NCI-H1092 treated with DMSO at 0.1 percent for 48 hours (cell line): ENCODE measurements at places on chromosomes 2 and 18.

- DNase-seq = peak; percentile 24
Measured at GRCh38 chr2:77228391-77228790, 293.8 kb downstream of the LRRTM4 start.

DNA sequence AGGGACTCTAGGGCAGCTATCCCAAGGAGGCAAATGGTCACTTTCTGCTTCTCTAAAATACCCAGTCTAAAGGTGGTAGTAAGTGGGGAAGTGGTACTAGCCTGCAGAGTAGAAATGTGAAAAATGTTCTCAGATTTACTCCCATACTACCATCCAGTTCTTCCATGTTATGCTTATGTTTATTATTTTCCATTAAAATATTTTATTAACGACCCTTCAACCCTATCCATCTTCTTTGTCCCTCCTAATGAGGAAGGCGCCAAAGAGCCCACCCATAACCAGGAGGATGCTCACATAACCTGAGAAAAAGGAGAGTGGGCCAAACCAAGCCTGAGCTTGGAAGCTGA is 153.5 kb downstream of the ANTXR1 start:
- DNase-seq = no peak

- no peak for DNase-seq
Measured at GRCh38 chr2:12796657-12797056, 79.9 kb downstream of the TRIB2 start.

GRCh38 chr2:237434866-237435311 is 20.9 kb upstream of the COL6A3 start:
- no peak for DNase-seq

- DNase-seq = no peak
Measured at GRCh38 chr2:120856421-120856862, 120.8 kb downstream of the GLI2 start.

DNA sequence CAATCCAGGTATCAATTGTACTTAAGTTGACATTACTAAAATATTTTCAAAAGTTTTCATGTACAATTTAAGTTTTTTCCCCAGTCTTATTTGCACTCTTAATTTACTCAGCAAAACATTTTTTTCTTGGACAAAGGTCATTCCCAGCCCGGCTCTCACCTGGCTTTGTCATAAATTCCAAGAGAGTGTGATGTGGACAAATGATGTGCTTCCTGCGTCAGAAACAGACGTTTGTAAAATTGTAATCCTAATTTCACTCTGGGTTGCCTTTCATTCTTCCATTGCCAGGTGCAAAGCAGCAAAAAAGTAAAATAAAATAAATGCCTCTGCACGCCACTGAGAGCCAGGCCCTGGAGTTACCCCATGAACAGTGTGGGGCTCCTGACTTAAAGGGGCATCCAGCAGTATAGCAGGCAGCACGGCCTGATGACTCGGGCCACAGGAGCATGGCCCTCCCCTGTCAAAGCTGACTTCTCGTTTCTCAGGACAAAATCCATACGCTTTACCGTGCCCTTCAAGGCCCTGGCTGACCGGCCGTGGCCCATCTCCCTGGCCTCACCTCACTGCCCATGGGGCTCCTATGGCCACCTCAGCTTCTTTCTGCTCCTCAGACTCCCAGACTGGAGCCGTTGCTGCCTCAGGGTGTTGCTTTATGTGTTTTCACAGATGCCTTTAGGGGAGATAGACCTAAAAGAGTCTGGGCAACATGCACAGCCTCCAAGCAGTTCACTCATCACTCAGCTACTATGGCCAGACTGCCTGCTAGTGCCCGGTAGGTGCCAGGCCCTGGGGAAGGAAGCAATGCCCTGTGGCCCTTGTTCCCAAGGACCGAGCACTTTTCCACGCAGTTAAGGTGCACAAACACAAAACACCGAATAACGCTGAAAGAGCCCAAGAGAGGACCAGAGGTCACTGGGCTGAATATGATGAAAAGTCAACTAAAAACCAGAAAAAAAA is 7.6 kb upstream of the TMEM185B start:
- no peak for DNase-seq

GRCh38 chr2:85009019-85009618 is 38.2 kb downstream of the KCMF1 start:
- no peak for DNase-seq

GRCh38 chr2:100673691-100674485 is 111.1 kb downstream of the PDCL3 start:
- DNase-seq = no peak

DNA sequence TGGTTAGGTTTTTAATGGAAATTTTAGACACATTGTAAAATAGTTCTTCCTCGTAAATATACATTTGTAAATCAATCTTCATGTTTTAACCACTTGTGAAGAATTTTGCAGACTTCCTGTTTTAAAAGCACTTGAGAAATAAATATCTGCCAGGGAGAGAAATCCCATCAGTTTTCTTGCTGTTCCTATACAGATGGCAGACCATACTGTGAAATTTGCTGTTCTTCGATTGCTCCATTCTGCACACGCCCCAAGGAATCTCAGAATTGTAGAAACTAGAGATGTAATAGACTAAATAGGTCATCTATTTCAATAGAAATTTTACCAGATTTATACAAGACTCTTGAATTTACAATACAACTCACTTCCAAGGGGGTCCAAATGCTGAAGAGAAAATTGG is 75.8 kb upstream of the PIK3C3 start:
- DNase-seq = no peak

GRCh38 chr2:228063558-228063957 is 117.9 kb downstream of the SPHKAP start:
- DNase-seq = no peak

GRCh38 chr2:33766175-33766574 is 167.1 kb upstream of the FAM98A start:
- no peak for DNase-seq

DNA sequence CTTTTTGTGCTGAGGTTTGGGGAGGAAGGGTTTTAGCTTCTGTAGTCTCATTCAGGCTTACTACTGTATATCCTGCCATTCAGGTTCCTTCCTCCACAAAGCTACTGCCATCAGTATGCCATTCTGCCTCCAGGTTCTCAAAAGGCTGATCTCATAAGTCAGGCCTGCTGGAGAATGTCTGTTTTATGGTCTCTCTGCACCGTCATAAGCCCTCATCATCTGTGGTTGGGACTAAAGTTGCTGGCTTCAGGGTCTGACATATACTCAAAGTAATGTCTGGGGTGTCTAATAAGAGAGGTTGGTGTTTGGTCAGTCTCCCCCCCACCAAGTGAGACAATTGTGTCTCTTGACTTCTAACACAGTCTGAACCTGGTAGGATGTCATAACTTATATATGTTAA is 36.2 kb upstream of the CCBE1 start:
- no peak for DNase-seq

GRCh38 chr18:9722691-9723090 is 14.6 kb downstream of the RAB31 start:
- DNase-seq = no peak

- DNase-seq = no peak
Measured at GRCh38 chr18:47899107-47899840, 31.2 kb downstream of the SMAD2 start.

DNA sequence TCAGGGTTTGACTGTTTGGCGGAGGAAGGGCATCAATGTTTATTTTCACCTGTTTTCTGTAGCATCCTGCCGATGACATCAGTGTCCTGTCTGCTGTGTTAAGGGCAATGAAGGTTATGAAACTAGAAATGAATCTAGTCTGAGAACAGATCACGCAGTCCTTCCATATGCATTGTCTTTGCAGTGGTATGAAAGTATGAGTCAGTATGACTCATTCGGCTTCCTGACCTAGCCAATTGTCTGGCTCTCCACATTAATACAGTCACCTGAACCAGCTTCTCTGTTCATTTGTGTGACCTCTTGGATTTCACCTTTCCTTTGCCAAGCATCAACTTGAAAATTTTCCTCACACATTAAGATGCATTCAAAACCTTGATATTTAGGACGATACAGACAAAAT is 353.8 kb downstream of the RND3 start:
- DNase-seq = no peak

GRCh38 chr2:193818801-193819499 is 1624.2 kb upstream of the TMEFF2 start:
- DNase-seq = no peak

GRCh38 chr2:120525056-120526046 is 179.4 kb downstream of the INHBB start:
- DNase-seq = no peak

DNA sequence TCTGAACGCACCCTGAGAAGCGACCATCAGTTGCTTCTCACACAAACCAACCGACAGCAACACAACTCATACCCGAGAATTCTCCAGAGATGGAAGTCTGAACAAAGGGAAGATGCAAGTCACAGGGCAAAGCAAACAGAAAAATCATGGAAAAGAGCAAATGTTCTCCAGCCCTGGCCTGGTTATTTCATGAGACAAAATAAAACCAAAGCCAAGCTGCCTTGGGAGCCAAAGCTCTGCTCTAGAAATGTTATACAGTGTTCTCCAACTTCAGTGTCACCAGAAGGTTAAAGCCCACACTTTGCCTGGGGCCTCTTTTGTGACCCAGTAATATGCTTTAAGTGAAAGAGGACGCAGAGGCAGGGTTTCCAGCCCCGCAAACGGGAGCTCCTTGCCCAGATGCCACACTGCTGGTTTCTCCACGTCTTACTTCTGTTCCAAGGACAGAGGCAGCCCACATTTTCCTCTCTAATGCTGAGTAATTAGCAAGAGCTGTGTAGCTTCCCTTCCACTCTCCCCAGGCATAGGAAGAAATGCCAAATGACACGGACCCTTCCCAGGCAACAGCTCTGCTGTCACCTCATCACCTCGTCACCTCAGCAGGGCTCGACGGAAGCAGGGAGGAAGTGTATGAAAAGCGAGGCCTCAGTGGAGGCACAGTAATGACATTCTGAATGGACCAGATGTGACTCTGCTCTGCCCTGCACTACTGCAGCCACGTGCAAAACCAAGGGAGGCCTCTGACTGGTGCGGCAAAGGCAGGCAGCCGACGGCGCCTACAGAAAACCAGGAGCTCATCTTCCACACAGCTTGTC is 64.7 kb downstream of the FBXO15 start:
- no peak for DNase-seq

DNA sequence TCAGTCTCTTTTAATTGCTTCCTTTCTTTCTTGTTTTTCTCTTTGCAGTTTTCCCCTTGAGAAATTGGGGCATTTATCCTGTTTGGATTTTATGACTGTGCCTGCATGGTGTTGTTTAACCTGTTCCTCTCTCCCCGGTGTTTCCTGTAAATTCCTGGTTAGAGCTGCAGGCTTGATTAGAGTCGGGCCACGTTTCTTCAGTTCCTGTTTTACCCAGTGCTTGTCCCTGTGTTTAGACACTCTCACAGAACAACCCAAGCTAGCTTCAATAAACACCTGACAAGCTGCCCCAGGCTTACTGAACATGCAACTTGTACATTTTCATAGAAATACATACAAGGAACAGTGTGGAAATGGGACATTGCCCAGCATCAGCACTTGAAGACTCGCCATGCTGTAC is 53.9 kb downstream of the NGEF start:
- no peak for DNase-seq

GRCh38 chr2:27016801-27017325 is 15.9 kb upstream of the TMEM214 start:
- peak; percentile 37 for DNase-seq

DNA sequence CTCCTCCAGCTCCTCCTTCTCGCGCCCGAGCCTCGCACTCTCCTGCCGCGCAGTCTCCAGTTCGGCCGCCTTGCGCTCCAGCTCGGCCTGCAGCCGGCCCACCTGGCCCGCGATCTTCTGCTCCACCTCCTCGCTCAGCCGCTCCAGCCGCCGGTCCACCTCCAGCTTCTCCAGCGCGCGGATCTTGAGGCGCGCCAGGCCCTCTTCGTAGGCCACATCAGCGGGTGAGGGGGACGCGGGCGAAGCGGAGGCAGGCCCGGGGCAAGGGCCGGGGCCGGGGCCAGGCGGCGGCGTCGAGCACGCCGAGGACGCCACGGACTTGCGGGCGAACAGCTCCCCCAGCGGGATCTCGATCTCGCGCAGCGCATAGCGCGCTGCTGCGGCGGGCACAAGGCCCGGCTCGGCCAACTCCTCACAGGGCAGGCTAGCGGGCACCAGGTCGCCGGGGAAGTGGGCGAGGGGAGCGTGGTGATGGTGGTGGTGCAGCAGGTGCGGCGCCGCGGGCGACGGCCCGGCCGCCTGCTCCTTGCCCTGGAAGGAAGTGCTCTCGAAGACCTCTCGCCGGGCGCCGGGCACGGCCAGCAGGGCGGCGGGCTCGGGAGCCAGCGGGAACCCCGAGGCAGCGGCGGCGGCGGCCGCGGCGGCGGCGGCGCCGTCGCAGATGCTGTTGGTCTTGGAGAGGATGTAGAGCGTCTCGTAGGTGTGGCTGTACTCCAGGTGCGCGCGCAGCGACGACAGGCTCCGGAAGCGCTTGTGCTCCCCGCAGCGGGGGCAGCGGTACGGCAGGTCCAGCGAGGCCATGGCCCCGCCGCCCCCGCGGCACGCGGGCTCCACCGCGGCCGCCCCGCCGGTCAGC is 15.2 kb downstream of the FBXO41 start:
- DNase-seq = peak; percentile 78

GRCh38 chr2:201007584-201007998 is 44.1 kb upstream of the ORC2 start:
- DNase-seq = no peak
